ENCODE measurements at places on chromosomes 13 and 19.

GRCh38 chr13:43961909-43962308 is 82.2 kb downstream of the LACC1 start:
- no peak for DNase-seq

DNA sequence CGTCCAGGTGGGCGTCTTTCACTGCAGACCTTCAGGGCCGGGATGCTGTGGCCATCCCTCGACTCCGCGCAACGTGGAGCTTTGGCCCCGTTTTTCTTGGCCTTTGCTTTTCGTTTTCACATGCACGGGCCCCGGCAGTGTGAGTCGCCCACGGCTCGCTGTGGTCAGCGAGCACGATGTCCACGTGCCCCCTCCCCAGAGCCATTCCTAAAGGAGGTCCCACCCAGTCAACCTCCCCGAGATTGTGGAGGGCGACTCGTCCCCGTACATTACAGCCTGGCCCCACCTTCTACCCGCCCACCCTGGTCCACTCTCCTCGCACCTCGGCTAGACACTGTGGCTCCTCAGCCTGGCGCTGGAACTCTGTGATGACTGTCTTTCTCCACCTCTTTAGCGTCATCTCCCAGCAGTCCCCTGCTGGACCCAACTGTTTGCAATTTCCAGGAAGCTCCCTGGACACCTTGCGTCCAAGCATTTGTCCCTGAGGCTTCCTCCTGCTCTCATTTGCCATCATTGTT is 405 bp downstream of the ZNF446 start:
- no peak for DNase-seq

- DNase-seq = no peak
Observed at GRCh38 chr13:110107568-110108347, 199.2 kb downstream of the COL4A1 start.

DNA sequence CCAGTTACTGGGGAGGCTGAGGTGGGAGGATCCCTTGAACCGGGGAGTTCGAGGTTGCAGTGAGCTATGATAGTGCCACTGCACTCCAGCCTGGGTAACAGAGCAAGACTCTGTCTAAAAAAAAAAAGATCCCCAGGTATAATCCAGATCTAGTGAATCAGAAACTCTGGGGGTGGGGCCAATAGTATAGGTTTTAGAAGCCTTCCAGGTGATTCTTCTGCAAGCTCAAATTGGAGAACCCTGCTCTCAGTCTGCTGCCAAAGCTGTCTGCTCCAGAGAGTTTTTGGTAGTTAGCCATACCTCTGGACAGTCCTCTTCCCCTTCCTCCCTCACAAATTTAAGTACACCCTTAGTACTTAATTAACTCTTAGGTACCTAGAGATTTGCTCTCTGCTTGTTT is 28.0 kb downstream of the SERP2 start:
- DNase-seq = no peak

DNA sequence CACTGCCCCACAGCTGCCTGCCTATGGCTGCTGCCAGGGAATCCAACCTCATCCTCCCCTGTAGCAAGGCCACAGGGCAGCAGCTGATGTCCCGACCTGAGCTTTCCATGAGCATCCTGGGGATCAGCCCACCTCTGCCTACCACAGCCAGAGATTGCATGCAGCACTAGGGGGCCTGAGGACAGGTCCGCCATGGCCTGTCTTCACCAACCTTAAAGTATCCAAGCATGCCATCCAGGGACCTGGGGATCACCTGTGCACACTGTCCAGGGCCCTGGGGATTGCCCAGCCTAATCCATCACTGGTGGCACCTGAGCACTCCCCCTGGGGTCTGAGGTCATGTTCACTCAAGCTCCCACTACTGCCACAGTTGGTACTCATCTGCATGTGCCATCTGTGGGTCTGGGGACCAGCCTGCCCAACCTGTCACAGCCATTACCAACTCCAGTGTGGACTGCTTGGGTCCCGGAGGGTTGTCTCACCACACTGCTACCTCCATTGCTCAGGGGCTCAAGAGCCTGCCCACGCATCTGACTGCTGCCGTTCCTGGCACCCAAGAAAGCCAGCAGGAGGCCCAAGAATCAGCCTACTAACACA is 53.0 kb downstream of the KCTD15 start:
- DNase-seq = no peak

DNA sequence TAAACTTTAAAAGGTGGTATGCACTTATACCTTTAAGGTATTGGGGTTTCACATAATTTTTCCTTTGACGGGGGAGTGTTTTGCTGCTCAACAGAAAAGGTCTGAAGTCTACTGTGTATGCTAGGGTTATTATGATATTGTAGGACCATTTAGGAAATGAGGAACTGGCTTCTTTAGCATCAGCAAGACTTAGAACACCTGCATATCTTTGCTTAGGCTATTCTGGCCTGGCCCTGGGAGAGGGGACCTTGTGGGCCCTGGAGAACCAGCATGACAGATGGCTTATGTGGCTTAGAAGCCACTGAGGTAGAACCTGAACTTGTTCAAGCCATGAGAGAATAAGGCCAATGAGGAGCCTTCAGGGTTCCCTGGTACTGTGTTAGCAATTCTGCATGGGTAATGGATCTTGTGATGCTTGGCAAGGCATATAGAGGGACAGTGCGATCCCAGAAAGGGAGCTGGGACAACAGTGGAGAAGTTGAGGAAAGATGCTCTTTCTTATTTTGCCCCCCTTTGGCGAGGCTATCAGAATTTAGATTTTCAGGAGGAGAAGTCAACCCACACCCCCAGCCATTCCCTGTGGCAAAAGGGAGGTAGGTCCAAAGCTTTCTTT is 4.3 kb downstream of the RGCC start:
- no peak for DNase-seq

Data from NCI-H446 treated with DMSO at 0.1 percent for 48 hours (cell line).